ENCODE measurements at places on chromosomes 16 and 17.

DNA sequence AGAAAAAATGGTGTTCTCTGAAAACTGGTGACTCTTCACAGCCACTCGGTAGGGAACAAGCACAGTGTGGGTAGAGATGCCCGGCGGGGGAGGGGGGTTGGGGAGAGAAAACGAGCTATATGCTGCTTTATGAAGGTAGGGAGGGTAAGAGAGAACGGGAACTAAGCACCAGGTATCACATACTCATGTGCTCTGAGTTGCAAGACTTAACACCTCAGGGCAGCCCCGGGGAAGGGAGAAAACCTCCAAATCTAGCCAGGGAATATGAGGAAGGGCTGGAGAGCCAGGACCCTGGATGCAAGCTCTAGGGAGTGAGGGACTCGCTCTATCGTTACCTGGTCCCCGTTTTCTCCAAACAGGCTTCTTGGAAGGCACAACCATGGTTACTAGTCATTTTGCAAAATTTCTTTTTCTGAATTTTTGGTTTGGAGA, 35.3 kb downstream of the HIC1 start:
- no peak for DNase-seq

- DNase-seq, result no peak
Observed at GRCh38 chr17:60606036-60606435, 6.0 kb downstream of the PPM1D start.

DNA sequence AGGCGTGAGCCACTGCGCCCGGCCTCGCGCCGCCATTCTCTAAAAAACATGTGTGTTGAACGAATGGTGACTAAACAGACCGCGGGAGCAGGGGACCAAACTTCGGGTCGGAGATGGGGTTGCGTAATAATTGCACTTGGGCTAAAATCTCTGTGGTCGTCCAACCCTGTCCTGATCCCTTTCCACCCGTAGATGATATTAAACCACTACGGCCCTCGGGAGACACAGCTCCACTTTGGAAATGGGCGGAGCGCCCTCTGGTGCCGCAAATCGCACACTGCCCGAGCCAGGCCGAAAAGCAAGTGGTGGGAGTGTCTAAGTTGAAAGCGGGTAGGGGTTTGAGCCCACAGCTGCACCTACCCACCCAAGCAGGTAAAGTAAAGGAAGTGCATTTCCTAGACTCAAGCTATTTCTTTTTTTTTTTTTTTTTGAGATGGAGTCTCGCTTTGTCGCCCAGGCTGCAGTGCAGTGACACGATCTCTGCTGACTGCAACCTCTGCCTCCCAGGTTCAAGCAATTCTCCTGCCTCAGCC, 17.0 kb downstream of the CAVIN1 start:
- DNase-seq, result peak; percentile 40

- DNase-seq, result no peak
Observed at GRCh38 chr16:26905336-26905735, 161.4 kb upstream of the C16orf82 start.

DNA sequence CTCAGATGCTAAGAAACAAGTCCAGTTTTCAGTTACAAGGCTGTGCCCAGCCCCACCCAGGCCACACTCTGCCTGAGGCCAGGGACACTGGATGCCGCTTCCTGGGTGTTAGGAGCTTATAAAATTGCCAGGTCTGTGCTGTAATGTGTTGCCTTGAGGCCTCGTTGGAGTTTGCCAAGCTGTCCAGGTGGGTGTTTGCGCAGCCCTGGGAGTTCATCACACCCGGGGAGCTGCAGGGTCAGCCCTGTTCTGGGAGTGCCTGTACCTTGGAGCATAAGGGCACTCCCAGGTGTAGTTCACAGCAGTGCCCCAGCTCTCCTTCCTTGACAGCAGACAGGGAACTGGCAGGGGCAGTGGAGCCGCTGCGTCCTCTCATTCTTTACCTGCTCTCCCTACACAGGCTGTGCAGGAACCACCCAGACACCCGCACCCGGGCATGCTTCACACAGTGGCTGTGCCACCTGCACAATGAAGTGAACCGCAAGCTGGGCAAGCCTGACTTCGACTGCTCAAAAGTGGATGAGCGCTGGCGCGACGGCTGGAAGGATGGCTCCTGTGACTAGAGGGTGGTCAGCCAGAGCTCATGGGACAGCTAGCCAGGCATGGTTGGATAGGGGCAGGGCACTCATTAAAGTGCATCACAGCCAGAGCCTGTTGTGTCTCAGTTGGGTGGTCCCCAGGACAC, 1.6 kb downstream of the GFER start:
- DNase-seq, result no peak

All from NK-92 treated with Interleukin-12 subunit alpha and Interleukin-12 subunit beta, amount 100 ng/mL, for 24 hours (cell line).